ENCODE measurements at places on chromosomes 1 and 21. TPM values are rescaled to one million over a fixed set of nuclear protein-coding genes. Genes with fewer than 3 reads are reported as not detected.

S100A1 gene
- not detected for total RNA-seq

SAMD13 gene
- total RNA-seq, result 0.94 TPM

SPRR5 gene
- not detected for total RNA-seq

HHIPL2 gene
- 2.1 TPM for total RNA-seq

TNFRSF1B gene
- total RNA-seq, result 3.3 TPM

NDUFV3 gene
- total RNA-seq, result 36.3 TPM

PLPPR4 gene
- total RNA-seq, result 0.17 TPM

FALEC gene
- 1.6 TPM for total RNA-seq

RASAL2 gene
- total RNA-seq, result 7.3 TPM

PLA2G2F gene
- total RNA-seq, result not detected

PLA2G5 gene
- total RNA-seq, result 0.09 TPM

OR2L3 gene
- not detected for total RNA-seq

ODF2L gene
- total RNA-seq, result 20.5 TPM

C8B gene
- total RNA-seq, result not detected

USH2A gene
- total RNA-seq, result not detected

MEX3A gene
- 1.2 TPM for total RNA-seq

PSRC1 gene
- 3.8 TPM for total RNA-seq

ISG20L2 gene
- 5.1 TPM for total RNA-seq

CNKSR1 gene
- total RNA-seq, result not detected

HTR6 gene
- not detected for total RNA-seq

PIK3C2B gene
- total RNA-seq, result 4.9 TPM

FAM163A gene
- total RNA-seq, result not detected

SELP gene
- not detected for total RNA-seq

ANKRD35 gene
- total RNA-seq, result 2.9 TPM

ANKRD34A gene
- 0.32 TPM for total RNA-seq

FAM72A gene
- 3.4 TPM for total RNA-seq

SEMA4A gene
- total RNA-seq, result 1.6 TPM

FCRL3 gene
- not detected for total RNA-seq

FBXO42 gene
- 8.1 TPM for total RNA-seq

NID1 gene
- total RNA-seq, result 40.4 TPM

TSTD1 gene
- 15.4 TPM for total RNA-seq

LORICRIN gene
- total RNA-seq, result not detected

C1orf141 gene
- not detected for total RNA-seq

SLFNL1 gene
- total RNA-seq, result 0.60 TPM

PTGFR gene
- total RNA-seq, result 15.5 TPM

NFASC gene
- 0.77 TPM for total RNA-seq

ETS2 gene
- 10.9 TPM for total RNA-seq

NCDN gene
- 19.1 TPM for total RNA-seq

AHDC1 gene
- 6.7 TPM for total RNA-seq

ITGB2 gene
- total RNA-seq, result not detected

PIAS3 gene
- 4.9 TPM for total RNA-seq

KDM5B gene
- total RNA-seq, result 59.7 TPM

OPTC gene
- total RNA-seq, result not detected

ACTRT2 gene
- total RNA-seq, result not detected

TCHHL1 gene
- total RNA-seq, result not detected

TMPRSS2 gene
- not detected for total RNA-seq

S100A5 gene
- total RNA-seq, result 0.77 TPM
